ENCODE measurements at places on chromosomes 4 and X. TPM values are rescaled to one million over a fixed set of nuclear protein-coding genes. Genes with fewer than 3 reads are reported as not detected.
A peak's percentile ranks its signal among the peaks of the same experiment; 100 is the strongest.

GRCh38 chr4:168129046-168129772 is 36.9 kb downstream of the ANXA10 start:
- DNase-seq = no peak

- DNase-seq = no peak
These were observed 646 bp downstream of the ABCB7 start for GRCh38 chrX:75155447-75155826.

- no peak for DNase-seq
These were observed 157.1 kb downstream of the CPXCR1 start for GRCh38 chrX:88903989-88904718.

DNA sequence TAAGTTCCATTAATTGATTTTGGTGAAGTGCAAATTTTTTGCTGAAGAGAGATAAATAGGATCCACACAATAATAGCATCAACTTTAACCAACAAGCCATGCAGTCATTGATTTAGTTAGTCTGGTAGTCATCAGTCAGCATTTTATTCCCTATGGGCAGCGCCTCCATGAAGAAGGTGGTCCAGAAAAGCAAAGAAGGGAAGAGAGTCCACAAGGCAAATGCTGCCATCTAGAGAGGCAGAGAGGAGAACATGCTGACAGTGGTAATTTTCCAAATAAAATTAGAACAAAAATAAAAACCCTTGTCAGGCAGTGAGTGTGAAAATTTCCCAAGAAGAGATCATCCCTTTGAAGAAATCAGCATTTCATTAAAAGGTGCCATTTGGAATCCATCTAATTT is 366.7 kb upstream of the FAM241A start:
- DNase-seq = no peak

DNA sequence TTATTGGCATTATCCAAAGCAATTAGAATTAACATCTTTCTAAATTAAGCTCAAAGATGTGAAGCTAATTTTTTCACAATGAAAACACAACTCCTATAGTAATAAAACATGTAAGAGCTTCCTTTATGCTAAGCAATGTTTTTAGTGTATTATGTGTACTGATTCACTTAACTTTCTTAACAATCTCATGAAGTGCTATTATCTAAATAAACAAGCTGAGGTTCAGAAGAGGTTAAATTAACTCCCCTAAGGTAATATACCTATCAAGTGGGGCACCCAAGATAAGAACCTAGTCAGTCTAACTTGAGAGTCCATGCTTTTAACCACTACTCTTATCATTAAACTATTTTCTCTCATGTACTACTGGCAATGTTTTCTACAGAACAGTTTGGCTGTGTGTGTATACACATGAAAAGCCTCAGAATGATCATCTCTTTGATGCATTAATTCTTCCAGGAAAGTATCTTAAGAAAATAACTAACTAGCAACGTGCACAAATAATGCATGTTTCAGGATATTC is 13.6 kb downstream of the G3BP2 start:
- no peak for DNase-seq

- no peak for DNase-seq
These were observed 27.1 kb downstream of the PAK3 start for GRCh38 chrX:111123125-111123524.

PASD1 gene
- total RNA-seq = not detected

GRCh38 chr4:95640311-95640710 is 91.5 kb upstream of the UNC5C start:
- DNase-seq = no peak

GRCh38 chrX:46793386-46794143 is 34.6 kb upstream of the SLC9A7 start:
- DNase-seq = no peak

PACRGL gene
- 10.9 TPM for total RNA-seq

MMAA gene
- total RNA-seq = 22.7 TPM

DNA sequence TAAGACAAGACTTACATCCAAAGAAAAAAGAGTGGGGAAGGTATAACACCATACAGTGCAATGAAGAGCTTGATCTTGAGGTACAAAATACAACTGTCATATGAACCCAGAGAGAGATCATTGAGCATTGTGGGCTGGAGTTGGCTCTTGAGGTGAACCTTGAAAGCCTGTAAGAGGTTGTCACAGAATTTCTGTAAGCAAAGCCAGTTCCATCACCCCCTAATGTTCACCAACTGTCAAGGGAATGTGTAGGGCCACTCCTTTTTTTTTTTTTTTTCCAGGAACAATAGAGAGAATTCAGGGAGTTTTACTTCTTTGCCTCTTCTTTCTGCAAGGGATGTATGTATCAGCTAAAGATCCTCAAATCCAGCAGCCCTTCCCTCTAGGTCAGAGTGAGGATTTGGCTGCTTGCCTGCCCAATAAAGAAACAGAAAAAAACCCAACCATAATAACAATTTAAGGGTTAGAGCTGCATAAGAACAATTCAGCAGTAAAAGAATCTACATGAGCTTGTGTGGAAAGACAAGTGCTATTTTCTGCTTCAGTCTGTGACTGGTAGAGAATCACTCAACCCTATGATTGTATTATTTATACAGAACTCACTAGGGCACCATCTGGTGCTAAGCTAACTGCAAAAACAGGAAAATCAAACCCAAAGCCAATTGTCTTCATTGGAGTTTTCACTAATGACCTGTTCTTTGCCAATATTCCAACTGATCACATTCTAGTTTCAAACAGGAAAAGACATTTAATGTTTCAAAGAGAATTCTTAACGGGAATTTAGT is 217.5 kb upstream of the TEX13C start:
- DNase-seq = no peak

- no peak for DNase-seq
These were observed 238.0 kb downstream of the PDGFC start for GRCh38 chr4:156733582-156733981.

DNA sequence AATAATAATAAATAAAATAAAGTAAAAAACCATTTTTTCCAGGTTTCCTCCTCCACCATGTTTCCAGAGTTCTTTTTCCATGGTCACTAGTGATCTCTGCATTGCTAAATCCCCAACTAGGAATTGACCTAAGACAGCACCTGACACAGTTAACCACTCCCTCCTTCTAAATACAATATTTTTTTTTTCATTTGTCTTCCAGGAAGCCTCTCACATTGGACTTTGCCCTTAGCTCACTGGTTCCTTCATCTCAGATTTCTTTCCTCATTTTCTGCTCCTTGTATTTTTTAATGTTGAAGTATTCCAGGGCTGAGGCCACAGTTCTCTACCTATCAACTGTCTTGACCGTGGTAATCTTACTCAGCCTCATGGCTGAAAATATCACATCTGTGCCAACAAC is 187.3 kb upstream of the FAM241A start:
- DNase-seq = no peak

GRCh38 chrX:37287741-37288444 is 61.3 kb upstream of the PRRG1 start:
- DNase-seq = no peak

- DNase-seq = no peak
These were observed 105.1 kb downstream of the ADGRA3 start for GRCh38 chr4:22410645-22411247.

GRCh38 chrX:126300401-126300800 is 134.3 kb upstream of the DCAF12L2 start:
- DNase-seq = no peak

MAML3 gene
- 1.0 TPM for total RNA-seq

POF1B gene
- total RNA-seq = 0.09 TPM

DNA sequence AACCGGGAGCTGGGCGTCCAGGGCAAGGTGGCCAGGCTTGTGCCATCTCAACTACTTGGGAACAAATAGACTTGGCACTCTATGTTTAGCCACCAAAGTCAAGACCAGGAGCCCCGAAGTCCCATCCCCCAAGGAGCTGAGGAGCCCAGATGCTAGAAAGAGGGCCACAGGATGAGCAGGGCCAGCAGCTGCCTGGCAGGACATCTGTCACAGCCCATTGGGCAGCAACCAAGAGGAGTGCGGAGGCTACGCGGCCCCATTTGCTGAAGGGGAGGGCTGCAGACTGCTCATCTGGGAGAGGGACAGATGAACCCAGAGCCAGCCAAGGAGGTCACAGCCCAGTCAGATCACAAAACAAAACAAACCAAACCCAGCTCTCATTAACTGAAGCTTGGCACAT is 22.9 kb upstream of the SOWAHD start:
- DNase-seq = no peak

PALLD gene
- 30.1 TPM for total RNA-seq

DNA sequence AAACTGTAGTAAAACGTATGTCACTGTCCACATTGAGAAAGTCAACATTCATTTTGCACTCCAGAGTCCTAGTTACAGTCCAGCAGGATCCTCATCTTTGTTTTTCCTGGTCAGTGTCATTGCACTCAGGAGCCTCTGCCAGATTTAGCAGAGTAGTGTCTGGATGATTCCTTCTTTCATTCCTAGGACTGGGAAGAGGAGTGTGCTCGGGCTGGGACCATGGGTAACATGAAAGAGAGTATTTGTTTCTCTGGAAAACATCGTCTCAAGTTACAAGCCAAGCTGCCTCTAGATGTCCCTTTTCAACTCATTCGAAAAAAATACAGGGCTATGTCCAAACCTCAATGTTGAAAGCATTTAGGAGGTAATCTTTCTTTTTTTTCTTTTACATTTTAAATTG is 69.9 kb upstream of the TNIP3 start:
- DNase-seq = no peak

DNA sequence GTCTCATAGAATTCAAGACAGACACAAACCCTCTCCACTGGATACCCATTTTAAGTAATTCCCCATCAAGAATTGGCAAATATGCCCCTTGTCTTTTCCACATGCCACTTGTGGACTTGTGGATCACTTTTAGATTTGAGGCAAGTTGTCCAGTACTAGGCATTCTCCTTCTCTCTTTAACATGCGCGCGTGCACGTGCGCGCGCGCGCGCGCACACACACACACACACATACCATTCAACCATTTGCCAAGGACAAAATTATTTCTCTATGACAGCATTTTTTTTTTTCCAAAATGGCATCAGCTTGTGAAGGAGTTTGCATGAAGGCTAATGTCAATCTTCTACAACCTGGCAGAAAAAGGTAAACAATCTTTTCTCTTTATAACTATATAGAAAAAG is 1325.7 kb upstream of the IGFBP7 start:
- no peak for DNase-seq

- no peak for DNase-seq
These were observed 228.9 kb downstream of the AFAP1 start for GRCh38 chr4:7710576-7711306.

RAP2C gene
- 39.4 TPM for total RNA-seq

DNA sequence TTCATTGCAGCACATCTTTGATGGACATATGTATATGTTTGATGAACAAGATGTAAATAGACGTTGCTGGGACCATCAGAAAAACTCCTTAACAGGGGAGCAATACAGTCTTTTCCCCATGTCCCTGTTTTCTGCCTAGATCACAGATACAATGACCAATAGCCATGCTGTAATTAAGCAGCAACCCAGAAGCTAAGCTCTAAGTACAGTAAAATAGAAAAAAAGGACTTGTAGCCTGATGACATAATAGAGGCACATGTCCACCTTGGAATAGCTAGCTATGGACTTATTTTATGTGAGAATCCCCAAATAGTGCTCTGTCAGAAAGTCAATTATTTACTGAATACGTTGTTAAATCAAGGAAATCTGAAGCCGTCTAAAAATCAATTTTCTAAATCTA is 14.9 kb downstream of the FAM13A start:
- no peak for DNase-seq

GRCh38 chr4:168557658-168558057 is 60.8 kb downstream of the PALLD start:
- no peak for DNase-seq

TRIM60 gene
- total RNA-seq = not detected

GRCh38 chr4:76013540-76013939 is 6.2 kb upstream of the CXCL9 start:
- DNase-seq = no peak

NUDT11 gene
- 0.75 TPM for total RNA-seq

GRCh38 chr4:61275241-61275640 is 75.1 kb downstream of the ADGRL3 start:
- DNase-seq = no peak

GRCh38 chrX:1535241-1536041 is 1.5 kb downstream of the P2RY8 start:
- DNase-seq = peak; percentile 82

SULT1B1 gene
- 2.4 TPM for total RNA-seq

- DNase-seq = no peak
These were observed 17.5 kb downstream of the RAB39B start for GRCh38 chrX:155246748-155247147.

DNA sequence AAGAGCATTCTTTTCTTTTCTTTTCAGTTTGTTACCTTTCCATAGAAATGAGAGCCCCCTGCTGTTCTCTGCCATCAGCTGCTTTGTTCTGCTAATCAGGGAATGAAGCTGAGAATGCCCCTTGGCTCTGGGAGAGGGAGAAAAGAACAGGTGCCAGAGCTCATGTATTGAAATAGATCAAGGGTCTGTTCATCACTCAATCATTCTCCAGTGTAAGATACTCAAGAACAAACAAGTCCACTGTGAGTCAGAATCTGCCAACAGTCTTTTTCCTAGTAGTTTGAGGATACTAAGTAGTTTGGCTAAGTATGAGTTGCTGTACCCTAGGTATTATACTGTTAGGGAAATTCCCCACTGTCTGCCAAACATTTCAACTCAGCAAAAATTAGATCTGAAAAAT is 144.3 kb downstream of the RTL3 start:
- no peak for DNase-seq

GRCh38 chrX:116694046-116694445 is 231.3 kb upstream of the CT83 start:
- DNase-seq = no peak

RAB39B gene
- total RNA-seq = 8.3 TPM

ARSJ gene
- total RNA-seq = not detected

DNA sequence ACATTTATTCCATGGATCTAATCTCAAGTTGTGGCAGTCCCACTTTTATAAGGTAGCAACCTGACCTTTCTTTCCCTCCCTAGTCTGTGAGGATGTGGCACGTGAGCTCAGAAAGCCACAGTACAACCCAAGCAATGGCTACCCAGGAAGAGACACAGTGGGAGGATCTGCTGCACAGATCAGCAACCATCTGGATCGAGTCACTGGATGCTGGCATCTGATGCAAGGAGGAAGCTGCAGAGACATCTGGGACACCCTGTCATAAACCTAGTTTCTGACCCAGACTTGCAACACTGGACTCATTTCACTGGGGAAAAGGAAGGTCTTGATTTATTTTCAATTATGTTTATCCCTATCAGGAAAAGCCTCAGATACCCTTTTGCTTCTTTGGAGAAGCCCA is 327.1 kb downstream of the PAPSS1 start:
- no peak for DNase-seq

BANK1 gene
- not detected for total RNA-seq

DNA sequence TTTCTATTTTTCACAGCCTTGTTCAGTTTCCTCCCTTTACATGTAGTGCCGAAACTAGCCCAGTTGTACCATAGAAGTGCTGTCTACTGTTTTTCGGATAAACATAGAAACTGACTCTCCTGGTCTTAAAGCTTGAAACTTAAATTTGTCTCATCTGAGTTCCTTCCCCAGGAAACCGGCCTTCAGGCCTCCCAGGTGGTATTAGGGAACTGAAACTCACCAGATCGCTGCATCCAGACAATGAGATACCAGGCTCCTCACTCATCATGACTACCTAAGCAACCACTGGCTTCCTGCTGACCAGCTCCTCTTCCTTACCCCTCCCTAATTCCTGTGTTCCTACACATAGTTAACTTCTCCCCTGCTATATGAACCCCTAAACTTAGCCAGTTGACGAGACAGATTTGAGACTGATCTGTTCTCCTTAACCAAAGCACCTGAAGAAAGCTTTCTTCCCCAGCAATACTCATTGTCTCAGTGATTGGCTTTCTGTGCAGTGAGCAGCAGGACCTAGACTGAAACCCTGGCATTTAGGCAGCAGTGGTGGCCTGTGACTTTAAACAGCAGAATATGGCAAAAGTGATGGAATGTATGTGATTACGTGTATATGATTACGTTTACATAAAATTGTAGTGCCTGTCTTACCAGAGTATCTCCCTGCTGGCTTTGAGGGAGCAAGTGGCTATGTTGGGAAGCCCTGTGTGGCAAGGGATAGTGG is 959.1 kb upstream of the LCORL start:
- no peak for DNase-seq

Measured in activated naive CD4-positive, alpha-beta T cell treated with anti-CD3 and anti-CD28 coated beads, Interleukin-2, amount 50 U/mL, for 72 hours (primary cell).